NCI-H69 (cell line): ENCODE measurements at places on chromosomes 5 and 9.

GRCh38 chr5:123485275-123485674 is 26.7 kb upstream of the CSNK1G3 start:
- no peak for DNase-seq

GRCh38 chr9:125758986-125759763 is 12.0 kb downstream of the PBX3 start:
- DNase-seq = peak; percentile 88

- no peak for DNase-seq
These were observed 43.1 kb upstream of the FCN2 start for GRCh38 chr9:134837529-134837928.

DNA sequence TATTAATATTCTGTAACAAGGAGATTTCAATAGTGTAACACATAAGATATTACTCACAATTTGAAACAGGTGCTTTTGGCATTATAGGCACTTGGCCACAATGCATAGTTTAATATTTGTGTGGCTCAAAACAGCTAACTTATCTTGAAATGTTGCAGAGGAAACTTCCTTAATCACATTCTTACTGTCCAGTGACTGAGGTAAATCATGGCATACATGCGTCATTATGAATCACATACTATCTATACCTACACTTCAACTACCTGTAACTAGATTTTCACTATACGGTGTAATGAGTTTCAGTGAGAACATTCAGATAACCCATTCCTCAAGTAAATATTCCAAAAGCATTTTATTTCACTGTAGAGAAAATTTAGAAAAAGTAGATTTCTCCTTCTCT is 218.8 kb downstream of the PDE4D start:
- no peak for DNase-seq

GRCh38 chr5:153987301-153987700 is 51.4 kb downstream of the FAM114A2 start:
- no peak for DNase-seq

DNA sequence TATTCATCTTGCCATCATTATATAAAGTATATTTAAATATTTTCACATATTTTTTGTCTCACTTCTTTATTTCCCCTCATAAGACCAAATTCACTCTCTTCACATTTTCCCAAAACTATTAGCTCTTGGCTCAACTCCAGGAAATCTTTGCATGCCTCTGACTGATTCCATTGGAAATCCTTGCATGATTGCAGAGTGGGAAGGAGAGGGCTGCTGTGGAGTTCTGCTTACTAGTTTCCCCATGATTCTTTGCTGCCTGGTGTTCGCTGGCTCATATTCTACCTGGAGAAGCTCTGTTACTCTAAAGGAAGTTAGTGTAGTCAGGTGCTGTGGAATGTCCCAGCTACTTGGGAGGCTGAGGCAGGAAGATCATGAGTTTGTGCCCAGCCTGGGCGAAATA is 41.9 kb downstream of the LIX1 start:
- peak; percentile 22 for DNase-seq

- no peak for DNase-seq
These were observed 86.2 kb downstream of the SEMA4D start for GRCh38 chr9:89411759-89412158.

- no peak for DNase-seq
These were observed 120.5 kb upstream of the IRX4 start for GRCh38 chr5:2003206-2003605.

GRCh38 chr5:14167211-14167845 is 24.2 kb downstream of the TRIO start:
- DNase-seq = no peak

DNA sequence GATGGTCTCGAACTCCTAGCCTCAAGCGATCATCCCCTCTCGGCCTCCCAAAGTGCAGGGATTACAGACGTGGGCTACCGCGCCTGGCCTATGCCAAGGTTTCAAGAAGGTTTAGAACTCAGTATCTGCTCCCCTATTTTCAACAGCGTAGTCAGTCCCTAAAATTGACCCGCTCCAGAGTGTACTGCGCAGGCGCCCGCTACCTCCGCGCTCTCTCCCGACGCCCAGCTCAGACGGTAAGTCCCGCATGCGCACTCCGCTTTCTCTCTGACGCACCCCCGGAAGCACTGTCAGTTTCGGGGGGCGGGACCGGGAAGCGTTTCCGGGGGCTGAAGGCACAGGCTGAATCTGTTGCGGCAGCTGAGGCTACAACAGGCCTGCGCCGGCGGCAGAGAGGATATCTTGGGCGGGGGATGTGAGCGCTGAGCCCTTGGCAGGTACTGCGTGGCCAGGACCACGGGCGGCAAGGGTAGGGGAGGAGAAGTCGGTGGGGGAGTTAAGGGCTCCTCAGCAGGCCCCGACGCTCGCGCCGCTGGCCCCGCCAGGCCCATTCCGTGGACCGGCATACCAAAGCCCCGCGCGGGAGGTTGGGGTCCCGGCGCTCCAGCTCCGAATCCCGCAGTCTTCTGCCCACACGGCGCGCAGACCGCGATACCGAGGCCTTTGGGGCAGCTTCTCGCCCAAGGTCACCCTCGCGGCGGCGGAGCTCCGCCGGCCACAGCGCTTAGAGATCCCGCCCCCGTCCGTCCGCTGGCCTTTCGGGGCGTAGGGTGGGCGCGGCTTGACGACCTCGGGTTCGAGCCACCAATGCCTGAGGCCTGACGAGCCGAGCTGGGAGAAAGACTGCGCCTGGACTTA is at the start of gene ZBTB43:
TSS of gene ZBTB43 (plus strand) at position 345 of the 858 bp plus-strand sequence. CDS start 27,470 bp downstream, outside the sequence.
- DNase-seq = peak; percentile 98

GRCh38 chr5:68325065-68325580 is 109.6 kb downstream of the PIK3R1 start:
- DNase-seq = no peak

DNA sequence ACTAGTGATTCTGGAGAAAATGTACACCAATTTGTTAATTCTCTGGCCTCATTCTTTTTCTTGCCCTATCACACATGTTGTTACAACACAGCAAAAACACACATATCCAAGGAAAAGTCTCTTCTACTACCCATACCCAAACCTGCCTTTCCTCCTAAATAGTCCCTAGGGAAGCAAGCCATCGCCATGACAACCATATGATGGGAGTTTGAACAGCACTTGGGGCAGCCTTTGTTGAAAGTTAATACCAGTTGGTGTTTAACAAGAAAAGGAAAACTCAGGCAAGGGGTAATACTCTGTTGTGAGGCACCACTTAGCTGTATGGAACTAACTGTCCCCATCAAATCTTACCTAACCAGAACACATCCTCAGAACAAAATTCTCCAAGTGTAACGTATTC is 1.7 kb downstream of the TRPM3 start:
- no peak for DNase-seq

- DNase-seq = peak; percentile 79
These were observed 57.4 kb upstream of the PRSS3 start for GRCh38 chr9:33737811-33738606.

GRCh38 chr9:995781-996180 is 19.3 kb downstream of the DMRT3 start:
- peak; percentile 42 for DNase-seq

DNA sequence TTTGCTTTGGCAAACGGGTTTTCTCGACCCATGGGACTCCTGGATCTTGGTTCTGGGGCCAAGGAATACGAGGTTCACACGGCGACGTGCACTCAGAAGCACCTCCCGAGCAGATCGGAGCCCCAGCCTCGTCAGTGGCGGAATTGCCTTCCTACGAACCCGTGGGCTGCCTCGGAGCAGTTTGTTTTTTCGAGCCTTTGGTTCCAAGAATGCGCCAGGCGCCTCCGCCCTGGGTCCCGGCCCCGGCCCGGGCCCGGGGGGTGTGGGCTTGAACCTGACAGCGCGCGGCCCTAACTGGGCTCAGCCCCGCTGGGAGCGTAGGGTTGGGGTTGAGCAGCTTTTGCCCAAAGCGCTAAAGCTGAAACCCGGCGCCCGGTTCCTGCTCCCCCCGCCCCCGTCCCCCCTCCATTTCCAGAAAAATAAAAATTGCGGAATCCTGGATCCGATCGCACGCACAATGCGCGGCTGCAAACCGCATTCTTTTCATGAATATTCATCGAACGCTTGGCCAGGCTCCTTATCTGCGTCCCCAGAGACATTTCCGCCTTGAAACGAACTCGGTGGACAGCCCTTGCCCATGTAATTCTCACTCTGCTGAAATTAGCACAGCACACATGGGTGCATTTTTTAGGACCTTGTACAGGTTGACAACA is 1.0 kb downstream of the BASP1 start:
- peak; percentile 69 for DNase-seq

DNA sequence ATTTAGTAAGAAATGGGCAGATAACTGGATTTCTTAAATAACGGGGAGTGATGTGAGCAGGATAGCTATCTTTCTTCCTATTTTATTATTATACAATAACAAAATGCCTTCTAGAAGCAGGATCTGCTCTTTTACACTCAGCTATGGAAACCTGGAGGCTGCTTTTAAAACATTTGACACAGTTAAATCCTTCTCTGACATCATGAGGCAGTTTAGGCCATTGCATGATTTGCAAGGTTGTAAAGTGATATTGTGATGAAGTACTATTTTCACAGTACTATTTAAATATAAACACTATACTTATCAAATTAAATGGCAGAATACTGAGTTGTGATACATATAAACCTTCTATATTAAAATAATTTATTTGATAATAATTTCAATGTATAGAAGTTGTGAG is 93.9 kb downstream of the ZSWIM6 start:
- DNase-seq = no peak

DNA sequence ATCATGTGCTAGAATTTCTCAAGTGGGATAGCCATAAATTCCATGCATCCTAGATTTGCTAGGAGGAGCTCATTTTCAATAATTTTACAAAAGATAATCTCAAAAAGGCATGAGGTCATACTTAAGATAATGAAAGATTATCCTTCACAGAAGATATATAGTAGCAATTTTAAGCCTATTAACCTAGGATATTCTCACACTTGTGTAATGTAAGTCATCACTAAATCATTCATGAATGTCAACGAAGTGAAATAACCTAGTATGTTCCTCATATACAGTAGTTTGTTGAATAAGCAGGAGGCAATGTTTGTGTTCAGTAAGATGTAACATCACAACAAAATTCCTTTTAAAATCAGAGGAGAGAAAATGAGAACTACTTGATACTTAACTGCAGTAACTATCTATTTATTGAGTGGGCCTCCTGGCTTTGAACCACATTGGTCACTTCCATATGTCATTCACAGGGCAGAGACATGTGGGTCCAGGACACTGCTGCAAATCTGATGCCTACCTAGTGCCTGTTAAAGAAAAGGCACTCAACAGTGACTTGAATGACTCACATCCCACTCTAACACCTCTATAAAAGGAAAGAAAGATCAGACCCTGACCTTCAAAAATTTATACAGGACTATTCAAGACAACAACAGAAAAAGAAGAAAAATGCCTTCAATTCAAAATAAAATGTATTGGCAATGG is 8.2 kb downstream of the LIFR start:
- no peak for DNase-seq

DNA sequence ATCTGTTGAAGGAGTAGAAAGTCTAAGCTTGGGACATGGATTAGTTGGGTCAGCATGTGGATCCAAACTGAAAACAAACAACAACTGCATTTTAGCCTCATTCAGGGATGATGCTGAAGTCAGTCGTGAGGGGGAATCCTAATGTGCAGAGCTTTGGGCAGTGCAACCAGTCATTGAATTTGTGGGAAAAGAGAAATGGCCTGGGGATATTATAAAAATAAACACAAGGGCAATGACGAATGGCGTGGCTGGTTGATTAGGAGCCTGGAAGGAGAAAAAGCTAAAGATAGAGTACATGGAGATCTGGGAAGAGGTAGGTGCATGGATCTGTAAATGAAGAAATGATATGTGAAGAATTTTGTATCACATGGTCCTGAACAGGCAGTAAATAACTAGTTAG is 477.6 kb downstream of the TLE1 start:
- DNase-seq = no peak

DNA sequence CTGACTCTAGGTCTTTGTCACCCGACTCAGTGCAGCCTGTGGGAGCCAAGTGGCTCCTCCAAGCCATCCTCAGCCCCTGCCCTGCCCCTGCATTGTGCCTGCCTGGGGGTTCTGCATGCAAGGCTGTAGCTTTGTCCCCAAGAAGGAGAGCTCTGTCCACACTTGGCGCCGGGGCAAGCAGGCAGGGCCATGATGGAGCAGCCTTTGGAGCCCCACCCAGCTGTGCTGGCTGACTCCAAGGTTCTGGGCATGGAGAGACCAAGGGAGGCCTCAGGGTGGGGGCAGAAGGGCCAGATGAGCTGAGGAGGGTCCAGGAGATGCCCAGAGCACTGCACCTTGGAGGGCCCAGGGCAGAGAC is 226.2 kb downstream of the CACNA1B start:
- no peak for DNase-seq

DNA sequence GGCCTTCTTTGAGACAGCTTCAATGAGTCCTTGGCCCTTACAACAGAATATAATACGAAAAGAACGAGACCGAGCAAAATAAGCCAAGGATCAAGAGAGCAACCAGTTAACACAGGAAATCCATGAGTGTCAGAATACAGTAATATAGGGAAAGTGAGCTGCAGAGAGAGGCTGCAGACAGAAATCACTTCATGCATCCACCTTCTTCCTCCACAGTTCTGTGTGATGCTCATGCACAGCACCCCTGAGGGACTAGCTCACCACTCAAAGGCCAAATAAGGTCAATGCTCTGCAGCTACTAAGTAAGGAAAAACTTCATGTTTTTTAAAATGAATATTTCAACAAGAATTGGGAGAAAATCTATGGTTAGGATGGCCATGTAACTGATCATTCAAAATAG is 257.1 kb downstream of the MCTP1 start:
- DNase-seq = no peak

DNA sequence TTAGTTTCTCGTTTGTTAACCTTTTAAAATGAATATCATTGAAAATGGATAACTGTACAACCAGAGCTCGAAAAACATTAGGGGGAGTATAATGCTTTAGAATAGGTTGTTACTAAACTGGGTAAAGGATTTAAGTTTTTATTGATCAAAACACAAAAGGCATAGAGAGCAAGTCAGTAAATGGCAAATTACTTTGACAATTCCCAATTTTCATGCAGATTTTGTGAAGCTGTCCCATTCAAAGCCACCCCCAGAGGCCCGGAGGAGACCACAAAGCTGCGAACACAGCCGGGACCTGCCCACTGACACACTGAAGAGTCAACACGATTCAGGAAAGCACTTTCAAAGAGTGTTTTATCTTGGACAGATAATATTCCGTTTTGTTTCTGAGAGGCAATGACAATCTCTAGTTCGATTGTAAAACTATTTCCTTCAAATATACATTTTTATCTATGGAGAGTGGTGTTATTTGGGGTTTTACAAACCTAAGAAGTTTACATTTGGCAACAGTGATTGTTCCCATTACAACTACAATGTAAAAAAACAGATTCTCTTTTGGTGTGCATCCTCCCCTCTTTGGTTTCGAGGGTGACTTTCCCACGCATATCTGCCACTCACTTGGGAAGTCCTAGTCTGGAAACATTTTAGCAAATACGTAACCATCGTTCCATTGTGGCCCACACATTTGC is 182.6 kb upstream of the TBCA start:
- no peak for DNase-seq

GRCh38 chr5:151758141-151758429 is 346 bp downstream of the ATOX1 start:
- DNase-seq = peak; percentile 67

GRCh38 chr9:27408001-27408400 is 111.1 kb upstream of the EQTN start:
- no peak for DNase-seq

GRCh38 chr5:68711293-68712200 is 382.3 kb upstream of the SLC30A5 start:
- DNase-seq = peak; percentile 40

- no peak for DNase-seq
These were observed 240.1 kb downstream of the NR2F1-AS1 start for GRCh38 chr5:93340881-93341280.

GRCh38 chr5:178249191-178249989 is 16.8 kb upstream of the PHYKPL start:
- no peak for DNase-seq

GRCh38 chr5:150945947-150946346 is 41.2 kb upstream of the ZNF300 start:
- no peak for DNase-seq
